Activated gamma-delta T cell treated with Interleukin-2 at 50 U/mL for 16 hours (primary cell): ENCODE measurements at places on chromosomes 7 and 10.

DNA sequence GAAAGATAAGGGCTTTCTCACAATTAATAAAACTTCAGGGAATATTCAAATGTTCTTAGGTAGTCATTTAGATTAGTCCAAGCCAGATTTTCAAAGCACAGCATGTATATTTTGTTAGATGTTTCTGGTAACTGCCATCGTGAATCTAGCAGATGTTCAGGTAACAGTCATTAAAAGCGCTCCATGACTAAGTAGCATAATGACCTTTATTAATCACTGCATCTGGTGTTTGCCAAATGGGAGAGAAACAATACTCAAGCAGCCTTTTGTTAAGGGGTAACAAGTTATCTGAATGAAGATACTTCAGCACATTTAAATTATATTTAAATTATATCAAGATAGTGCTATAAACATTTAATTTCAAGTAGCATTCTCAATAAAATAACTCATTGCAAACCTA is 47.5 kb downstream of the USP6NL start:
- no peak for DNase-seq

DNA sequence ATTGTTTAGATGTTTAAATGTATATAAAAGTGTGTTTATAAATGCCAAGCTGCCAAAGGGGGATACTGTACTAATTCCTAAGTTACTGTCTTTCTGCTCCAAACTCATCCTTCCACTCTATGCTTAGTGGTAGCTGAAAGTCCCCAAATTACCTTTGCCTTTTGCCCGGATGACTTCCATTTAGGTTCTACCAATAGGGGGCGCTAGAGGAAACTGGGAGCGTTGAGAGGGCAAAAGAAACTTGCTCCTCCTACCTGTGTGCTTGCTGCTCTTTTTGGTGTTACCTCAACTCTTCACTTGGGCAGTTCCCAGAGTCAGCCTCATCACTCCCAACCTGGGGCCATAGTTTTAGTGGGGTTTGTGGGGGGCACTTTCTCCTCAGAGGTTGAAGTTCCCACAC is 5.9 kb upstream of the OR2A25 start:
- no peak for DNase-seq

GRCh38 chr10:48964038-48964437 is 24.4 kb upstream of the LRRC18 start:
- no peak for DNase-seq

GRCh38 chr10:61359452-61359851 is 93.7 kb downstream of the TMEM26 start:
- no peak for DNase-seq

GRCh38 chr10:125844751-125845221 is 21.4 kb downstream of the BCCIP start:
- DNase-seq: no peak
